ENCODE measurements at places on chromosomes 4 and X.

- no peak for DNase-seq
- H3K4me3 ChIP-seq, result no peak overlapping the region
- peaks cover 47% of the 10 kb centered on the region for H3K36me3 ChIP-seq
- H3K27ac ChIP-seq, result no peak overlapping the region
- H3K4me1 ChIP-seq, result peaks cover 7% of the 10 kb centered on the region
Observed at GRCh38 chrX:47229427-47229826, 3.4 kb upstream of the USP11 start.

DNA sequence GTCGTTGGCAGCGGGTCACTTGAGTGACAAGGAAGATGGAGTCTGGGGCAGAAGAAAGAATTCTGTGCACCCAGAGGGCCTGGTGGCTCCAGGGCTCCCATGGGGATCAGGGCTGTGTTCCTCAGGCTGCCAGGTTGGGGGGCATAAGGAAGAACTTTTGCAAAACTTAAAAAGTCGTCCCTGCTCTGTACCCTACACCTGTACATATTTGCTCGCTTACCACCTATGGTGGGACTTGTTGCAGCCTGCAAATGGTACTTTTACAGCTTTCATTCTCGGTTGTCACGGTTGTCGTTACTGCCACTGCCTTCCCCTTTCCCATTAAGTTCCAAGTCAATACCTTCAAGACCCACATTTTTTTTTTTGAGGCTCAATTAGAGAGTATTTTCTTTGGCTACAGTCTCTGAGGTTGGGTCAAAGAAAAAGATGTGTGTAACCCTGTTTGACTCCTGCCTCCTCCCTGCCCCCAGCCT lies 9.1 kb downstream of the ARX start:
- H3K36me3 ChIP-seq, result no peaks in the 10 kb centered on the region
- no peak overlapping the region for H3K4me3 ChIP-seq
- no peak overlapping the region for H3K27ac ChIP-seq
- no peak for DNase-seq

GRCh38 chr4:20480165-20480947 lies 219.9 kb upstream of the PACRGL start:
- no peak for DNase-seq
- H3K27ac ChIP-seq, result no peak overlapping the region
- no peak overlapping the region for H3K4me3 ChIP-seq
- no peaks in the 10 kb centered on the region for H3K4me1 ChIP-seq

DNA sequence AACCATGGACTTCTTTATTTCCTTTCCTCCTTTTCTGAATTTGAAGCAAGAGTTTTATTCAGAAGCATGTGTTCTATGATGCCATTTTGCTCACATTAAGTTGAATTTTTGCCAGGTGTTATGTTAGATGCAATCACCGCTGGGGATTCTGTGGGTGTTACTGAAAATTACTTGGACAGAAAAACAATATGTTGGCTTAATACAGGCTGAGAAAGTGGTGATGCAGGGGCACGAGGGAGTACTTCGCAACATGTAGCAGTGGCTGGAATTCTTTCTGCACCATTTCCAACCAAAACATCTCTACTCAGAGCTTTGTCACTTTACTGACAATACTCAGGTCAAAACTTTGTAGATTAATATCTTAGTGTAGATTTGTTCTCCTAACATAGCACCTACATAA lies 109.2 kb upstream of the PCDH18 start:
- H3K4me3 ChIP-seq, result no peak overlapping the region
- no peaks in the 10 kb centered on the region for H3K36me3 ChIP-seq
- H3K27me3 ChIP-seq, result no peaks in the 10 kb centered on the region
- no peak for DNase-seq
- no peaks in the 10 kb centered on the region for H3K4me1 ChIP-seq

DNA sequence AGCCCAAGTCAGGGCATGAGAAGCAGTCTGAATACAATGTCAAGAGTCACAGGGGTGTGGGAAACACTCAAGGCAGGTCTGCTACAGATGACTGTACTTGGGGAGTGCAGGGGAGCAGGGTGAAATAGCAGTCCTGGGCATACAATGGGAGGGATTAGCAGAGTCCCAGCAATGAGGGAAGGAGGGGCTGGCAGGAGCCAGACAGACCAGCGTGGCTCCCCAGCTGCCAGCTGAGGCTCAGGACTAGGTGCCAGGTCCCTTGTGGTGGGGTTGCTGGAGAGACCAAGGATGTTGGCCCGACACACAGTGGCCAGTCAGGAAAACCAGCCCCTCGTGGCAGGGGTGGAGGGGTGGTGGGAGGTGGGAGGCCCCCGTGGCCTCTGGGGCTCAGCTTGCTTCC lies 86.6 kb downstream of the RTL5 start:
- no peak for DNase-seq
- no peaks in the 10 kb centered on the region for H3K27me3 ChIP-seq
- H3K4me1 ChIP-seq, result peaks cover 5% of the 10 kb centered on the region
- no peak overlapping the region for H3K4me3 ChIP-seq
- no peak overlapping the region for H3K27ac ChIP-seq

GRCh38 chr4:169269916-169270809 lies 593 bp downstream of the SH3RF1 start:
- no peaks in the 10 kb centered on the region for H3K27me3 ChIP-seq
- H3K27ac ChIP-seq, result peak overlapping the region; percentile 59
- H3K36me3 ChIP-seq, result no peaks in the 10 kb centered on the region

DNA sequence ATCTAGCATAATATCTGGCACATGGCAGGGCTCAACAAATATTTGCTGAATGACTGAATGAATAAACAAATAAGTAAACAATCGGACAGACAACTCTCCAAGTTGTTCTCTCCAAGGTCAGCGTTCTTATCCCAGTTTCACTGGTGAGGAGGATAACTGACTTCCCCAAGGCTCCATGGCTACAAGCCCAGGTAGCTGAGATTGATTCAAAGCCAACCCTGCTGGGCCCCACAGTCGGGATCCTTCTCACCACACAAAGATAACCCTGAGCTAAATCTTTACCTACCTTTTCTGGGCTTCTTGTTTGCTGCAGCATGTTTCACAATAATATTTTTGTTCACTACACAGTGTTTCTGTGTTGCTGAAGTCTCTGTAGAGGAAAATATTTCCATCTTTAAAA lies 54.9 kb downstream of the USP46 start:
- no peaks in the 10 kb centered on the region for H3K27me3 ChIP-seq
- peaks cover 2% of the 10 kb centered on the region for H3K36me3 ChIP-seq
- H3K4me3 ChIP-seq, result no peak overlapping the region
- H3K4me1 ChIP-seq, result no peaks in the 10 kb centered on the region
- H3K27ac ChIP-seq, result no peak overlapping the region

- H3K27me3 ChIP-seq, result no peaks in the 10 kb centered on the region
- H3K27ac ChIP-seq, result no peak overlapping the region
Observed at GRCh38 chrX:78624426-78624825, 34.7 kb downstream of the RTL3 start.

- DNase-seq, result no peak
- H3K27ac ChIP-seq, result no peak overlapping the region
- no peaks in the 10 kb centered on the region for H3K36me3 ChIP-seq
Observed at GRCh38 chr4:185437809-185438208, 12.0 kb upstream of the UFSP2 start.

GRCh38 chrX:136272325-136272724 lies 21.1 kb upstream of the MAP7D3 start:
- H3K27ac ChIP-seq, result no peak overlapping the region
- H3K36me3 ChIP-seq, result no peaks in the 10 kb centered on the region
- no peaks in the 10 kb centered on the region for H3K27me3 ChIP-seq
- no peaks in the 10 kb centered on the region for H3K4me1 ChIP-seq

DNA sequence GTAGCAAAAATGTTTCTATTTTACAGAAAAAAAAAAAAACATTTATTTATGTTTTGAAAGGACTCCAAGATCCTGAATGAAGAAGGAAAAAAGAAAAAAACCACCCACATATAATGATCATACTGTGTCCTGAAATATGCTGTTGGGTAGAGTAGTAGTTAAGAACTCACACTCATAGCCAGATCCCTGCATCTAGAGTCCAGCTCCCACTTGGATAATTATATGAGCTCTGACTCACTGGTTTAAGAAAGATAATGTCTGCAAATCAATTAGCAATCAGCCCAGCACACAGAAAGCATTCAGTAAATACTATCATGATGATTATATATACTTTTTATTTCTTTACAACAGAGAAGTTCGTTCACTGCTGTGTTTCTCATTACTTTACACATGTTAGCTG lies 46.7 kb upstream of the MXRA5 start:
- H3K4me3 ChIP-seq, result no peak overlapping the region
- no peaks in the 10 kb centered on the region for H3K36me3 ChIP-seq
- DNase-seq, result no peak
- no peak overlapping the region for H3K27ac ChIP-seq

DNA sequence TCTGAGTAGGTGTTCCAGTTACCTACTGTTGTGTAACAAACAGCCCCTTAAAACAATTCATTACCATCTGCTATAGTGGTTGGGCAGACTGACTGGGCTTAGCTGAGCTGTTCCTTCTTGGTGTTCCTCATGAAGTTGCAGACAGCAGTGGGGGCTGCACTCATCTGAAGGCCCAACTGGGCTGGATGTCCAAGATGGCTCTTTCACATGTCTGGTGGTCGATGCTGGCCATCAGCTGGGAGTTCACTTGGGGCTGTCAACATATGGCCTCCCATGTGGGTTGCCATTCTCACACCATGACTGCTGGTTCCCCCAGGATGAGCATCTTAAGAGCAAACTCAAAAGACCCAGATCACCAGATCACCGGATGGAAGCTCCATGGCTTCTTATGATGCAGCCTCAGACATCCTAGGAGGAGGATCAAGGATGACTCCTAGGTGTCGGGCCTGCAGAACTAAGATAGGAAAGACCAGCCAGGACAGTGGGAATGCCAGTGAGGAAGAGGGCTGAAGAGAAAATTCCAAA lies 34.3 kb upstream of the PPP2R2C start:
- H3K36me3 ChIP-seq, result no peaks in the 10 kb centered on the region
- H3K4me3 ChIP-seq, result no peak overlapping the region
- H3K27ac ChIP-seq, result no peak overlapping the region
- H3K4me1 ChIP-seq, result no peaks in the 10 kb centered on the region
- DNase-seq, result no peak

DNA sequence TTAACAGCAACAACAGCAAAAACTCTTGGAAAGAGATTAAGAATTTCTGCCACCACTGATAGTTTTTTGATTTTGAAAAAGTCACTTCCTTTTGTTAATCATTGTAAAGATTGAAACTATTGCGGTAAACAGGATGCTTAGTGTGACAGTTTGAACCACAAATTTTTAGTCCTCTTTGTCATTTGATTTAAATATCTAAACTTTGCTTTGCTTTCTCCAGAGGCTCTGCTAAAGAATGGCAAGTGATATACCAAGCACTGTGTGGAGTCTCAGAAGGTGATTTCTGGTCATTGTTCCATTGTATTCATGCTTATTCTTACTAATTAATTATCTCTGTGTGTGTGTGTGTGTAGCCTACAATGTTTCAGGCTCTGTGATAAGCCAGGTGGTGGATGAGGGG lies 155.6 kb downstream of the BMPR1B start:
- H3K27ac ChIP-seq, result no peak overlapping the region
- H3K36me3 ChIP-seq, result no peaks in the 10 kb centered on the region
- DNase-seq, result no peak
- H3K4me1 ChIP-seq, result peaks cover 3% of the 10 kb centered on the region

DNA sequence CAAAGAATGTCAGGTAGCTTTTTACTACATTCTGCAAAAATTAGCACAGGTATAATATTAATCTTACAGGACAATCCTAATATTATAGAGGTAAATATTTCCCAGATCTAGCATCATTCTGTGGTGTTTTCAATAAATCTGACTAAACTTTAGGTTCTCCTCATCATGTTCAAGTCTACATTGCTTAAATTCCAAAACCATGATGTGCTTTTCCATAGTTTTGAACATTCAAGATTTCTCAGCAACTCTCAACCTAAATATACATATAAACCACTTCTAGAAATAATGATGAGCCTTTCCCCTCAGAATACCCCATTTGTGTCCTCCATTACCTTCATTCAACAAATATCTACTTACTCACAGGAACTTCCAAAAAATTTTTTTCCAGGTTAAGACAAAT lies 23.1 kb downstream of the EIF4E start:
- H3K27me3 ChIP-seq, result no peaks in the 10 kb centered on the region
- no peak overlapping the region for H3K27ac ChIP-seq
- H3K36me3 ChIP-seq, result peaks cover 8% of the 10 kb centered on the region
- H3K4me3 ChIP-seq, result no peak overlapping the region
- no peak for DNase-seq

DNA sequence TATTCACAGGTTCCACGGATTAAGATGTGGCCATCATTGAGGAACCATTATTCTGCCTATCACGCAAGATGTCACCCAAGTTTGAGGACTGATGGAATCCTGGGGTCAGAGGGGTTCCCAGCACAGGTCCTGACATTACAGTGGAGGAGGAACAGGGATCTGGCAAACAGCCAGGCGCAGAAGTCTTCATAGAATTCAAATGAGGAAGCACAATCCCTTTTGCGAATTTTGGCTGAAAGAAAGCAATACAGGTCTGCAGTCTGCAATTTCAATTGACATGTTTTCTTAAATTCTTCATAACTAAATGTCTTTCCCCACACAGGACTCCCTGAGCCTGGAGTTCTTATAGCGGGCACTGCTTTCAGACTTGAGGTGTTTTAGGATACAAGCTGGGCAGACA lies 14.5 kb downstream of the DOCK11 start:
- no peak overlapping the region for H3K4me3 ChIP-seq
- no peak overlapping the region for H3K27ac ChIP-seq
- H3K36me3 ChIP-seq, result peaks cover 7% of the 10 kb centered on the region
- no peaks in the 10 kb centered on the region for H3K4me1 ChIP-seq

DNA sequence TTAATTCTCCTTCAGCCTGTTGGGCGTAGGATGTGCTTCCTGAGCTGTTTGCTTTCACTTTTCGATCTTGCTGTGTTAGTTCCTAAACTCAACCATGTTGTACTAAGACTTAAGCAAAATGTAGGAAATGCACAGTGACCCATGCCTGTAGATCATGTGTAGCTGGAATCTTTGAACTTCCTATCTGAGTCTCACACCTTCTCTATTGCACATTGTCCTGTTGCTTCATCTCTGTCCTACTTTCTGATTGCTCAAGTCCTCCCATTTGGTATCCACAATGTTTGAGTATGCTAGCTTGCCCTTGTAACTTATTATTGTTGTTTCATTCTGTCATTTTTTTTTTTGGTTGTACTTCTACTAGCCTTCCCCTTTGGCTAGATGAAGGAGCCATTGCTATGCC lies 239.6 kb downstream of the PPP1R2C start:
- no peak overlapping the region for H3K27ac ChIP-seq
- H3K4me1 ChIP-seq, result no peaks in the 10 kb centered on the region
- H3K27me3 ChIP-seq, result no peaks in the 10 kb centered on the region
- DNase-seq, result peak; percentile 4
- H3K4me3 ChIP-seq, result no peak overlapping the region
- no peaks in the 10 kb centered on the region for H3K36me3 ChIP-seq

DNA sequence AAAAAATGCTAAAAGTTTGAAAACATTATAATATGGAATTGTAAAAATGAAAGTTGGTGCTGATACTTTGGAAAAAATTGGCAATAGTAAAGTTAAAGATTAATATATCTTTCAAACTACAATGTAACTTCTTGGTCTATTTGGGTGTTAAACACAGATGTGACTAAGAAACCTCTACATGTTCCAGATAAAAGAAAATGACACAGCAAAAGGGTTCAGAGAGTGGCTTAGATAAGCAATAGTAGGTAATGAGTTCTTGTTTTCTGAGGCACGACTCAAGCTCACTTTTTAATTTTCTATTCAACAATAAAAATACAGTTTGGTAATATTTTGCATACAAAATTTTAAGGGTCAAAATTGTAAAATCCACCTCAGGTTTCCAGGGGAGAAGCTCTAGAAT lies 292.7 kb downstream of the GALNTL6 start:
- no peak overlapping the region for H3K4me3 ChIP-seq
- H3K27me3 ChIP-seq, result no peaks in the 10 kb centered on the region
- no peaks in the 10 kb centered on the region for H3K36me3 ChIP-seq
- no peak overlapping the region for H3K27ac ChIP-seq
- H3K4me1 ChIP-seq, result no peaks in the 10 kb centered on the region

GRCh38 chrX:108537005-108537404 lies 97.4 kb downstream of the COL4A5 start:
- H3K4me3 ChIP-seq, result no peak overlapping the region
- H3K27ac ChIP-seq, result no peak overlapping the region
- DNase-seq, result peak; percentile 27

All from thymus (tissue), 14 donors.